ENCODE measurements at places on chromosomes 12 and 14. TPM values are rescaled to one million over a fixed set of nuclear protein-coding genes. Genes with fewer than 3 reads are reported as not detected.

GRCh38 chr14:35247777-35248475 lies 44.3 kb upstream of the PSMA6 start:
- DNase-seq, result no peak

DNA sequence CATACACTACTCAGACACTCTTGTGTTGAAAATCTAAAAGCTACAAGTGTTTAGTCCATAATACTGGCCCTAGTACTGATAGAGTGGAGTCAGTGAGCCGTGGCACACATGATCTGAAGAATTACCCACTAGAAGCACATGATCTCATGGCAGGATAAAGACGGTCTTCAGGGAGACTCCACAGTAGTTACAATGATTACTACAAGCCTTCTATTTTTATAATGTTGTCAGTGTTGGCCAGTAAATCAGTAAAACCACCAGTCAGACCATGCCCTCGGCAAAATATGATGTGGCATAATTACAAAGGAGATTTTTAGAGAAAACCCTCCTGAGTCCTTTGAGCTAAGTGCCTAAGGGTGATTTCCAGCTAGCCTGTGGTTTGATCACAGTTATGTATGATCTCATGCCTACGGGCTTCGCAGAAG lies 114.9 kb downstream of the PDZRN4 start:
- no peak for DNase-seq

GRCh38 chr14:84351646-84352045 lies 1178.3 kb upstream of the FLRT2 start:
- DNase-seq, result no peak

- no peak for DNase-seq
These were observed 393 bp downstream of the SYT1 start for GRCh38 chr12:78864870-78865463.

- no peak for DNase-seq
These were observed 62.9 kb downstream of the CCDC91 start for GRCh38 chr12:28253161-28253641.

DNA sequence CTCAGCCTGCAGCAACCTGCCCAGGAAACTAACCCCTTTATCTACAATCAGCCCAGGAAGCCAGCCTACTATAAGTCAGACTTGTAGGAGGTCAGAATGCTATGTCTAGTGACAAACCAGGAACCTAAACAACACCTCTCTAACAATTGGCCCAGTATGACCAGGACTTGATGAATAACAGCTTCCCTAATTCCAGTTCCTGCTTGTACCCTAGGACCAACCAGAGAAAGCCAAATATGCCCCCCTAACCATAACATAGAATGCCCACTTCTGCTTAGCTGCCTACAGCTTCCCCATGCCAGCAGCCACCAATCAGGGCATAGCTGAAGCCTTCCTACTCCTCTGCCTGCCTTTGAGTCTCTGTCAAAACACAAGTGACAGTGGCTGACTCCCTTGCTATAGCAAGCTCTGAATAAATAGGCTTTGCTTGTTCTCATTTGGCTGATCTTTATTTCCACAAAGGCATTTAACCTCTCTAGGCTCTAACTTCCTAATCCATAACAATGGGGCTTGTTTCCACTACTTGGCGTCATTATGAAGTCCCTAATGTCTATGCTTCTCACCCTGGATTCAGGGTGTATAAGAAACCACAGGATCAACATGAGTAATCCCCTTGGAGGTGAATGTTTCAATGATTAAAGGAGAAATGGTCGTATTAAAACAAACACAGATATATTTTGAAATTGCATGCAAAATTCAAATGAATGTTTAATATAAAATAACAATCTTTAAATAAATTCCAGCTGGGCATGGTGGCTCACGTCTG lies 220.2 kb downstream of the ANO6 start:
- no peak for DNase-seq

DNA sequence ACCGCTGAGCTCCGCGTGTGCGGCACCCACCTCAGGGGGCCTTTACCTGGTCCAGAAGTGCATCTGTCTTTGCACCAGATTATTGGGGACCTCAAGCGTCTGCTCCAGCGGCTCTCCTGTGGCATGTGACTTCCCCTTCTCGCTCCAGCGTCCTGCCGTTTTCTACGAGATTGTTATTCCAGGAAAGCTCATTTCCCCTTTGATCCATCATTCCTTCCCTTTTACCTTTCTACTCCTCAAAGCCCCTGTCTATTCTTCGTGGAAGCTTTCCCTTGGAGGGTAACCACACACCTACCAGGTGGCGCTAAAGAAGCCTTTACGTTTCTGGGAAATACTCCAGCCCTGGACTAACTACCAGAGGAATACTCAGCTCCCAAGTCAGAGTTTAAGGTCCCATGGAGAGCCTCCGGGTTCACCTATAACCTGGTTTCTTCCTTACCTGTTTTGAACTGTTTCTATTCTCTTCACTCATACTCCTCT lies 1.5 kb downstream of the FKBP4 start:
- peak; percentile 47 for DNase-seq

DNA sequence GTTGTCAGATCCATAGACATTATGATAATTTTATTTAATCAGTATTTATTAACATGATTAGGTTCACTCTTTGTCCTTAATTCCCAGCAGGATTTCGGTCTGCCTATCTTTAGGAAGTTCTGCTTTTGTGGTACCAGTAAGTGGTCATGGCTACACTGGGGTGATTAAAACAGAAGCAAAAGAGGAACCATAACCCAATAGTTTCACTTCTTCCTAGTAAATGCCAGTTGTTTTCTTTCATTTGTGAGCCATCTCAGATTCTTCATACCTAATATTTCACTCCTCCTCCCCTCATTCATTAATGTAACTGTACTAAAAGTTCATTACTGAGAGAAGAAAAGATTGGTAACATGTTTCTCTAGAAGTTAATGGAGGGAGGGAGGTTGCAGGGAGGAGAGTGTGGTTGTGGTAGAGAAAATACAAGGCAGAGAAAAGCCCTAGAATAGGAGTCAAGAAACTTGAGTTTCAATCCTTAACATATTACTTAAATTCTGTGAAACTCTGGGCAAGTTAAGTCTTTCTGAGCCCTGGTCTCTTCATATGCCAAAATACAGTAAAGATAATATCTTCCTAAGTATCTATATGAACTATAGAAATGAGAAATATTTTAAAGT lies 101.2 kb downstream of the PEBP1 start:
- peak; percentile 17 for DNase-seq

DNA sequence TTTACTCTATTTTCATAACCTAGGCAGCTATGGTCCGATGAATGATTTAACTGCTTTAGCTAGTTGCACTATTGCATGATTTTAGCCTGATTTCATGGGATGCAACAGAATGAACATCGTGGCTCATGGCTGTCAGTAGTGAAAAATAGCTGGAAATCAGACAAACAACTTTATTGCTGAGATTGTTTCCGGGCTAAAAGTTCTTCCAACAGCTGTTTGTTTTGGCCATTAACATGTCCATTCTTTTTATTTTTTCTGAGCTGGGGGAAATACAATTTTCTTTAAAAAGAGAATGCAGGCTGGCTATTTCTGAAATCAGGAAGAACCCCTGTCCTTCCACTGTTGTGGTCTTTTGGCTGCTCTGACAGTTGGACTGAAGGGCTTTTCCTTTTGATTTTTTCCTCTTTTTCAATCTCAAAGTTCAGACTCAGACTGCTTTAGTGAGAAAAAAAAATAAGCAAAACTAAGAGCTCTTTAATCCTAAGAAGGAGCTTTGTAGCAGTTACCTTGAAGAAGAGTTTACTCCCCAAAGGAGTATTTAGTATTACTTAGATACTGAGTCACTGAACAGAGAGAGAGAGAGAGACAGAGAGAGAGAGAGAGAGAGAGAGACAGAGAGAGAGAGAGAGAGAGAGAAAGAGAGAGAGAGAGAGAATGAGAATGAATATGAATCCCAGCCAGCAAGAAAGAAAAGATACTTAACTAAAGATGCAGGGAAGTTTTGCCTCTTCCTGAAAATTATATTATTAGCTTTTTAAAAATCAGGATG lies at the start of gene NAV3:
Gene NAV3 (plus strand): TSS at position 312 of the 769 bp plus-strand sequence. CDS start 568 bp downstream, outside the sequence.
- DNase-seq, result no peak

- DNase-seq, result no peak
These were observed 9.7 kb upstream of the PLBD1 start for GRCh38 chr12:14577344-14577743.

GRCh38 chr12:107461222-107461975 lies 224.2 kb upstream of the PWP1 start:
- no peak for DNase-seq

DNA sequence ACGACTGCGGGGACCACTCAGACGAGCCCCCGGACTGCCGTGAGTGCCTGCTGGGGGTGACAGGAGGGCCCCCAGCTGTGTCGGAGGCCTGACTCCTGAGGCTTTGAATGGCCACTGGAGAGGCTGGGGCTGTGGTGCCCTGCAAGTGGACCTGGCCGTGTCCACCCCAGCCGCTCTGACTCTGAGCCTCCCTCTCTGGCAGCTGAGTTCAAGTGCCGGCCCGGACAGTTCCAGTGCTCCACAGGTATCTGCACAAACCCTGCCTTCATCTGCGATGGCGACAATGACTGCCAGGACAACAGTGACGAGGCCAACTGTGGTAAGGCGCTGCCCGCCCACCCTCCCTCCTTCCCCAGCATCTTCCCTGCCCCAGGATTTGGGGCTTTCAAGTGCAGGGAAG lies 16.1 kb upstream of the NXPH4 start:
- DNase-seq, result no peak

DNA sequence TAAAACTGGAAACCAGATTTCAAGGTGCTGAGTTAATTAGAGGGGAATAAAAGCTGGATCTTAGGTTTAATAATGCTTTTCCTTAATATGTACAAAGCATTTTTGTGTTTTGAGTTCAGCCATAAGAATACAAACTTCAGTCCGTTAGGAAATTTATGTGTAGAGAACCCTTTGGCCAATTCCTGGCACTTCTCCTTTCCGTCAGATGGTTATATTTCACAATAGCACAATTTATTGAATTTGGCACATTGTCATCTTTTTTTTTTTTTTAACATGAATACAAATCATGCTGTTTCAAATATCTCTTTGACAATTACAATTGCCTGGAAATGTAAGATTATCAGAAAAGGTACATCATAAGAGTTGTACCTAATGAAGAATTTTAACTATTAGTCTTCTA lies 56.2 kb upstream of the DDHD1 start:
- DNase-seq, result no peak

DNA sequence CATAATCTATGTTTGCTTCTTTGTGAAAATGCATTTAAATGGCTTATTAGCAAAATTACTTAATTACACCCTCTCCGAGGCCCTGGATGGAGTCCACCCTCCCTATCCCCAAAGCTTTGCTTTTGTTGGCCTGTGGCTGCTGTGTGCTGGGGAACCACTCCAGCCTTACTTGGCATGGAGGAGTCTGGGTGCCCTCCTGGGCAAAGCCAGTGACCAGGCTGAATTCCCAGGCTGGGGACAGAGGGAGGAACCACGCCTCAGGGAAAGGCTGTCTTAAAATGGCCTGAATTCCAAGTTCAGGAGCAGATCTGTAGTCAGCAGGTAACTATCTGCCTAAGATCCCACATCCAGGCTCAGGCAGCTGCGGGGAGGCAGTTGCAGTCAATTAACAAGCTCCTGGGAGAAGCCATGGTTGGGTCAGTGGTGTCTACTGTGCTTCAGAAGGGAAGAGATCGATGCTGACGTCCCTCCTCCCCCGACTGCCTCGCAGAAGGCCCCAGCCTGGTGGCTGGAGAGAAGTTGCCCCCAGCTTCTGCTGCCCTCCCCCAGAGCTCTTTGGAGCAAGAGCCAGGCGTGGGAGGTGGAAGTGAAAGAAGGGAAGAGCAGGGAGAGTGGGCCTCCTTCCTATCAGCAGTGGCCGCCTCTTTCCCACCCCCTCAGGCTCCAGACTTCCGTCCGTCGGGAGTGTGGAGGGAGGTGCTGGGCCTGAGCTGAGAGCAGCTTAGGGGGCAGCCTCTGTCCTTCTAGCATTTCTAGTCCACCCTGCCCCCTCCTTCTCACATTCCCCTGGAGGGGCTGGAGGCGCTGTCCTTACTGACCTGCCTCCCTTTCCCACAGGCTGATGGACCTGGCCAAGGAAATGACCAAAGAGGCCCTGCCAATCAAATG lies 11.3 kb downstream of the VASH1 start:
- no peak for DNase-seq

DNA sequence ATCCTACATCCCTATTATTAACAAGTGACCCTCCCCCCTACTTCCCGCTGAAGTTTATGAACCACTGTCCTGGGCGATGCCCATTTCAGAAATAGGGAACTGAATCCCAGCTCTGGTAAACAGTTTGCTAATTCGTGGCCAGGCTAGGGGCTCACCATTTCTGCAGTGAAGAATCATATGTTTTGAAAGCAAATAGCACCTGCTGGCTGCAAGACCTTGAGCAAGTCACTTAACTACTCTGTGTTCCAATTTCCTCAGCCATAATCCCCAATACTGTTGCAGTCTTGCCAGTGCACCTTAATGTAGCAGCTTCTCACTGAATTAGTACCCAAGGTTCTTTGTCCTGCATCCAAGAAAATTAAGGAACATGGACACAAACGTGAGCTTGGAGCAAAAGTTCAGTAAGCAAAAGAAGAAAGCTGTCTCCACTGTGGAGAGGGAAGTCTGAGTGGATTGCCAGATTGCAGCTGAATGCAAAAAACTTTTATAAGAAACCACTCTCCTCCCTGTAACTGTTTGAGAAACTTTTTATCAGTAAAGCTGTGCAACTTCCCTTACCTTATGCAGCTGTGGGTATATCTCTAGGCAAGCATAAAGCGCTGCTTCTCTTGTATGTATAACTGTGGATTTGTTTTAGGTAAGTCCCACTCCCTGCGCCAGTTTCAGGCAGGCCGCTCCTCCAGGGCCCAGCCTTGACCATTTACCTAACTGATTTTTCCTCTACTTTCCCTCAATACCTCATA lies 824 bp downstream of the OAS1 start:
- no peak for DNase-seq

DNA sequence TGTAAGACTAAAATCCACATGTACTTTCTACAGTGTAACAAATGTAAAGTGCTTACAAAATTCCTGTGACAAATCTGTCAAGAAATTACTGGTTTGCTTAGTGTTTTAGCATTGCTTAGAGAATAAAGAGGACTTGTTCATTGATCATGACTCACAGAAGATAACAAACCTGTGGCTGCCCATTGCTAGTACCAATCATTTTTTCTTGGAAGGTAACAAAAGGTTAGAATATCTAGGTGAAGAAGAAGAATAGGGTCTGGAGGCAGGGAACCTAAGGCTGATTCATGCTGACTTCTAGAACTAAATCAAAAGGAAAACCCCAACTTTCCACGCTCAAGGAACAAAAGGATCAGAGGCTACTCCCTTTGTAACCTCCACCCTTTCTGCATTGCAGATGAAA lies 232.7 kb upstream of the ABCD2 start:
- no peak for DNase-seq

GRCh38 chr14:31819281-31819680 lies 257.8 kb upstream of the ARHGAP5 start:
- no peak for DNase-seq

SLC25A47 gene
- polyA plus RNA-seq, result not detected

SLC38A4 gene
- polyA plus RNA-seq, result 1.2 TPM

ATN1 gene
- polyA plus RNA-seq, result 57.4 TPM

PPFIA2 gene
- polyA plus RNA-seq, result 1.8 TPM

BTG1 gene
- 39.7 TPM for polyA plus RNA-seq

RILPL1 gene
- 3.8 TPM for polyA plus RNA-seq

TAS2R9 gene
- polyA plus RNA-seq, result not detected

All from stomach (tissue), 19 donors.